ENCODE measurements at places on chromosomes 1 and 21.

DNA sequence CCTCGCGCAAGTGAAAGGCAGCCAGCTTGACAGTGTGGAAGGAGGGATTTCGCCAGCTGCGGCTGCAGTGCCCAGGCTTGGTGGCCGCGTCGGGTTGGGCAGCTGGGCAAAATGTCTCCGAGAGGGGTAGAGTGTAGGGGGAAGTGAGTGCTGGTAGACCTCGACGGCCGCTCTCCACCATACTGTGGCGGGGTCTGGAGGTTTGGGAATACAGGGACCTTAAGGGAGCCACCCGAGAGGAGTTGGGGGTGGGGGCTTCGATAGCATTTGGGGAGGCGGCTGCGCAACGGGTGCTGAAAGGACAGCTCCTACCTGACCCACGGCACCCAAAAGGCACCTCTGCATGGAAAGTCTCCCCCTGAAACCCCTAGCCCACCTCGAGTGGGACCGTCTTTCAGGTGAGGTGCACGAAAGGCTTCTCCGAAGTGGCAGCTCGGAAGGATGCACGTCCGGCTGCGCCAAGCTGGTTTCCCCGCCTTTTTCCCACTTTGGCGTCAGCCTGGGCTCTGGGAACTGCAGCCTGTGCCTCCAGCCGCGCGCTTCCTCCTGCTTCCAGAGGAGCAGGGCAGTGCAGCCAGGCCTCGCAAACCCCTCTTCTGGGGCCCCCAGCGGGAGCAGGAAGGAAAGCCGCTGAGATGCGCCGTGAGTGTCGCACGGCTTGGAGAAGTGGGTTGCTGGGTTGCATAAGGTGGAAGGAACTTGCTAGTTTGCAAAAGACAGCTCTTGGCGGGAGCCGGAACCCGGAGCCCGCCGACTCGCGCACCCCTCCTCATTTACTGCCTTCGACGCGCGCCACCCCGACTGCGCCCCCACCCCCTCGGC, 531 bp upstream of the HMGN2 start:
- DNase-seq = peak; percentile 24

DNA sequence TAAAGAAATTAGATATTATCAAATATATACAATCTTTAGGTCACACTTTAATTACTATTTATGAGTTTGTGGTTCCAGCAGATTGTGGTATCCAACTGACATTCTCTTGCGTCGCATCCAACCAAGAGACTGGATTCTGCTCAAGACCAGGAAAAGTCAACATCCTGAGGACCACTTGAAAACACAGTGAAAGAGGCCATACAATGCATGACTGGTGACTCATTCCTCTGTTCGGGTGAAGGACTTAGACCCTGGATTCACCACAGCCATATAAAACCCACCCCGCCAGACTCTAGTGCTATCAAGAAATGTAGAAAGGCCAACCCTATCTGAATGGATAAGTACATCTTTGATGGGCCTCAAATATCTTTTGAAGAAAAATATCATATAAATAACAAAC, 14.5 kb upstream of the CFHR4 start:
- no peak for DNase-seq

DNA sequence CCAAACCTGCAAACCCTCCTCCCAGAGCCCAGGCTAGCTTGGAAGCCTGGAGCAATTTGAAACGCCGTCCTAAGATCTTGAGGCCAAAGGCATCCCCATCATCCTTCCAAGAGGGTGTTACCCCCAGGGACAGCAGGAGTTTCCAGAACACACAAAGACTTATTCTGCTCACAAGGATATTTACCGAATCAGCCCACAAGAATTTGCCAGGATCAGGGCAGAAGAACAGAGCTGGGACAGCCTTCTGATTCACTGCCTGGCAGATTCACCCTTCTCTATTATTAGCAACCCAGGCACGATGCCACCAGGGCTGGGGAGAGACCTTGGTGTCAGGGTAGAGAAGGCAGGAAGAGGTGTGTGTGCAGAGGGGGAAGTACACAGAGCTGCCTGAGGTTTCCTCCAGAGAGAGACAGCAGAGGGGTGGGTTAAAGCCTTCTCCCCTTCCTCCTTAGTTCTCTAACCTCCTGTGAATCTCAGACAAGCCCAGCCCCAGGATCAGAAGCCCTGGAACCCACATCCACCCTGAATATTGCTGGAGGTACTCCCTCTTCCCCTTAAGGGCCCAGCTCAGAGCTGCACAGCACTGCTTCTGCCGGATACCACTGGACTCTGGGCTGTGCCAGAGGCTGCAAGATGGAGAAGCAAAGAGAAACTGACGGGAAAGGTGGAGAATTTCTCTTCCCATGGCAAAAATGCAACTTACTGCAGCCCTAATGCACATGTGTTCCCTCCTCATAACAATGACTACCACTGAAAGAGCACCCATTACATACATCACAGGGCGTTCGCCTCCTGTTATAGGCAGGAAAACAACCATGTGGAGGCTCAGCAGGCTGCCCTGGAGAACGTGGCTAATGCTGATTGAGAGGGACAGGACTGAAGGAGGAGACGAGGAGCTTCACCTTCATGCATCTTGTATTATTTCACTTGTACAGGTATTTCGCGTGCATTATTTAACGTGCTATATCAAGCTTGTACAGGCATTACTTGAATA, 61.8 kb downstream of the ITPKB start:
- DNase-seq = peak; percentile 65

- DNase-seq = no peak
Measured at GRCh38 chr1:1054971-1055370, 19.1 kb downstream of the RNF223 start.

GRCh38 chr21:38968887-38969543, 163.3 kb downstream of the ETS2 start:
- DNase-seq = no peak

- no peak for DNase-seq
Measured at GRCh38 chr1:6870571-6870970, 85.3 kb downstream of the CAMTA1 start.

DNA sequence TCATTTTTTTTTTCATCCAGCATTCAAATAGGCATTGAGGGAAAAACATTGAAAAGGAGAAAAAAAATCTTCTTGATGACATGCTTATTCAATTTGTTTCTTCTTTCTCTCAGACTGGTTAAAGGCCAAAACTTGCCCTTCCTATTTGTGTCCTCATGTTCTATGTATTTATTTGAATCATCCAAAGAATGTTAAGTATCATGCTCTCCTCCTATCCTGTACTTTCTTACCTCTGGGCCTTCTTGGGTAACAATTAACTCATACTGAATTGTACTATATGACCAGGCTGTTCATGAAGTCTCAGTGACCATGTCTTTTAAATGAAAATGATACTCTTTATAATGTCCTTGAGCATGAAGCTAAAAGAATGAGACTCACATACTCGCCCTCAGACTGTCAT, 36.5 kb upstream of the DENND1B start:
- no peak for DNase-seq

DNA sequence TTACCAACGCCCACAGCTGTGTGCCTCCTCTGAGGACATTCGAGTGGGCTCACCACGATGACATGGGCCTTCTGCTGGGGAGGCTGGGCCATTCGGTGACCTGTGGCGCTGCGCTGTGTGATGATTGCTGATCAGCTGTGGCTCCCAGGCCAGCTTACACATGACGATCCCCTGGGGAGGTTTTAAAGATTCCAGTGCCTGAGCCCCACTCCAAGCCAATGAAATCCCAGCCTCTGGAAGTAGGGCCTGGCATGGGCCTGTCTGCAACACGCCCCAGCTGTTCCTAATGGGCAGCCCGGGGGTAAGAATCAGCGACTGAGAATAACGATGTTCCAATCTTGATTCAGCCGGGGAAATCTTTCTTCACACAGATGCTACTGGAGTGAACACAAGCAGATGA, 153.7 kb downstream of the KCNJ6 start:
- no peak for DNase-seq

DNA sequence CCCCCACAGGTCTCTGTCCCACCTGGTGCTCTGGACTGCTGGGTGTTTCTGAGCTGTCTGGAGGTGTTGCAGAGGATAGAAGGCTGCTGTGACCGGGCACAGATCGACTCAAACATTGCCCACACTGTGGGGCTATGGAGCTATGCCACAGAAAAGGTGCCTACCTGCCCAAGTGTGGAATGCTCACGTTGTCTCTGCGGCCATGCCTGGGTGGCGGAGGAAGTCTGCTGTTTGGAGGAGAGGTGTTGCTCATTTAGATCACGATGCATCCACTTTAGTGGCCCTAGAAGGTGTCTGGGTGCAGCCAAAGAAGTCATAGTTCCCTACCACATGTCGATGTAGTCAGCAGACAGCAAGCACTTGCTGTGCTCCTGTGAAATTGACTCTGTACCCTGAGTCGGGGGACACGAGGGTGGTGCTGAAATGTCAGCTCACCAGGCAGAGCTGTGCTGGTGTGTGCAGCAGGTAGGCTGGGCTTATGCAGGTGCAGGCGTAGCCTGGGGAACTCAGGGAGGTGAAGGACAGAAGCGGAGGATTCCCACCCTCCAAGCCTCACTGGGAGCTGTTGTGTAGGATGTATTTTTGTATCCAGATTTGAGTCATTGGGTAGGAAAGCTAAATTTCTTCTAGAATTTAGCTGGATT, 32.8 kb upstream of the PWP2 start:
- DNase-seq = no peak

GRCh38 chr1:84141182-84142003, 2.7 kb upstream of the PRKACB start:
- DNase-seq = no peak

GRCh38 chr21:19507682-19508260, 1104.2 kb upstream of the TMPRSS15 start:
- DNase-seq = no peak

DNA sequence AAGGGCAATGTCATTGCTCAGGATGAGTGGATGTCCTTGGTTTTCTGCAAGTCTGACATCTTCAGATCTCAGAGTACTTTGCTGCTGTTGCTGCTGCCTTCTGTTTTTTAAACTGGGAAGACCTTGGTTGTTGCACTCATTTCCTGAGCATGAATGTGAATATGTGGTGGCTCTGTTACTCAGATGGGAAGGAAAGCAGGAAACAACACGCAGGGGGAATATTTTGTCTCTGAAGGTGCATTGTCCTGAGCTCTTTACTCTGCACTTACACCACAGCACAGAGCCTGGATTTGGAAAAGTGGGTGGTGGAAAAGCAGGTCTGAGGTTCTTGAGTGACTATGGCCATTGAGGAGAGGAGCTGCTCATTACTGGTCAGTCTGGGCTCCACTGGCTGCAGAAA, 36.3 kb downstream of the PTGFRN start:
- DNase-seq = no peak

DNA sequence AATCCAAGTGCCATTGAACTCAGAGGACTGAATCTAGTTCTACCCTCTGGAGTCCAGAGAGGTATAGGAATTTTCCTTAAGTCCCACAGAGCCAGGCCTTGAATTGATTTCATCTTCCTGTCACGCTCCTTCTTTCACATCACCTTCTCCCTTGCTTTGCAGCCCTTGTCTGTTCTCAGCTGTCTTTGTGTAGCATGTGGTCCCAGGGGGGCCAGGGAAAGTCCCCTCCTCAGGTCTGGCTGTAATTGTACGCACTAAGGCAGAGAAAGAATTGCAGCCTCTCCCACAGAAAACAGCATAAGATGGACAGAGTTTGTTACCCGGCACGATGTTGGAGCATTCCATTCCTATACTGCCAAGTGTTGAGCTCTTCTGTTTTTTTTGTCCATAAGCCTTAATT, 153.6 kb downstream of the FAM78B start:
- DNase-seq = no peak

- no peak for DNase-seq
Measured at GRCh38 chr1:9728451-9729295, 77.1 kb downstream of the PIK3CD start.

- DNase-seq = no peak
Measured at GRCh38 chr1:223706077-223706973, 6.0 kb upstream of the CAPN2 start.

DNA sequence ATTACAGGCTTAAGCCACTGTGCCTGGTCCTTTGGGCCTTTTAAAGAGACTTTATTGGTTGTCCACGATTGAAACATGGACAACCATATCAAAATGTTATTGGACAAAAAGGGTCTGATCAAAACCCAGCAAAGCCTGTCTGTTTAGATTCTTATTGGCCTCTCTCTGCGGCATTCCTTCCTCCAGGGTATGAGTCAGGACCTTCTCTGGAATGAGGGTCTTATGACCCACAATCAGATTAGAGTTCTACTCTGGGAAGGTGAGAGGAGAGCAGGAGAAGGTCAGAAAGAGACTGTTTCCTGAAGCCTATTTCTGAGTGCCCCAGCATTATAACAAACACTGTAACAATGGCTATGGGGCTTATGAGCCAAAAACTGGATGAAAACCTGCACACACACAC, 7.9 kb downstream of the LURAP1 start:
- no peak for DNase-seq

- DNase-seq = no peak
Measured at GRCh38 chr1:119987686-119988085, 81.8 kb downstream of the NOTCH2 start.

- no peak for DNase-seq
Measured at GRCh38 chr1:58287894-58288623, 258.5 kb downstream of the OMA1 start.

DNA sequence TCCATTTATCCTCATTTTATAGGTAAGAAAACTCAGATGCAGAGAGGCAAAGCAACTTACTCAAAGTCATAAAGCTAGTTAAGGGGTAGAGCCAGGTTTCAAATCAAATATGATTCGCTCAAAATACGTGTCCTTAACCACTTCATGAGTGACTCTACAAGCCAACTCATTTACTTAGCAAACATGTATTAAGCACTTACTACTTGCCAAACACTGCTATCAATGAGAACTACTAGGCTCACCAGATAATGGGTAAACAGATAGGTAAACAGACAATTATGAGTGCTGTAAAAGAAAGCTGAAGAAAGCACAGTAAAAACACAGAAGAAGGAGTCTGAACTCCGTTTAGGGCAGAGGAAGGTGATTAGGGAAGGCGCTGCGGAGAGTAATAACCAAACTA, 65.9 kb downstream of the WDR64 start:
- no peak for DNase-seq

- no peak for DNase-seq
Measured at GRCh38 chr21:34781526-34781925, 112.7 kb downstream of the CLIC6 start.

DNA sequence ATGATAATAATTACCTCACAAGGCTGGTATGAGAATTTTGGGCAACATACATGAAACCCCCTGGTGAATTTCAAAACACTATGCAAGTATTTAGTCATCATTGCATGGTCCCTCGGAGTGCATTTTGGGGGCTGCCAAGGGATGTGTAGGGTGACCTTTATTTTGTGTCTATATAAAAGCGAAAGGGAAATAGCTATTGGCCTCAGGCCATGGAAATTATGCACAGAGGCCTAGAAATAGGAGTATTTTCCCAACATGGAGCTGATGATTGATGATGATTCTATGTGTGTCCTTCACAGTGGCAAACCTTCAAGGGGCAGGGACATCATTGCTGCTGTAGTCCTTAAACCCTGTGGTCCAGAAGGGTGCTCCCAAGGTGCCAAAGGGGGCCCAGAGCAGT, 265.5 kb downstream of the ST6GALNAC3 start:
- DNase-seq = no peak

Measured in stimulated activated CD8-positive, alpha-beta memory T cell treated with anti-CD3 and anti-CD28 coated beads, Interleukin-7, amount 100 ng/mL, for 4 hours (primary cell).